ENCODE measurements at places on chromosomes 7 and 10. TPM values are rescaled to one million over a fixed set of nuclear protein-coding genes. Genes with fewer than 3 reads are reported as not detected.

DNA sequence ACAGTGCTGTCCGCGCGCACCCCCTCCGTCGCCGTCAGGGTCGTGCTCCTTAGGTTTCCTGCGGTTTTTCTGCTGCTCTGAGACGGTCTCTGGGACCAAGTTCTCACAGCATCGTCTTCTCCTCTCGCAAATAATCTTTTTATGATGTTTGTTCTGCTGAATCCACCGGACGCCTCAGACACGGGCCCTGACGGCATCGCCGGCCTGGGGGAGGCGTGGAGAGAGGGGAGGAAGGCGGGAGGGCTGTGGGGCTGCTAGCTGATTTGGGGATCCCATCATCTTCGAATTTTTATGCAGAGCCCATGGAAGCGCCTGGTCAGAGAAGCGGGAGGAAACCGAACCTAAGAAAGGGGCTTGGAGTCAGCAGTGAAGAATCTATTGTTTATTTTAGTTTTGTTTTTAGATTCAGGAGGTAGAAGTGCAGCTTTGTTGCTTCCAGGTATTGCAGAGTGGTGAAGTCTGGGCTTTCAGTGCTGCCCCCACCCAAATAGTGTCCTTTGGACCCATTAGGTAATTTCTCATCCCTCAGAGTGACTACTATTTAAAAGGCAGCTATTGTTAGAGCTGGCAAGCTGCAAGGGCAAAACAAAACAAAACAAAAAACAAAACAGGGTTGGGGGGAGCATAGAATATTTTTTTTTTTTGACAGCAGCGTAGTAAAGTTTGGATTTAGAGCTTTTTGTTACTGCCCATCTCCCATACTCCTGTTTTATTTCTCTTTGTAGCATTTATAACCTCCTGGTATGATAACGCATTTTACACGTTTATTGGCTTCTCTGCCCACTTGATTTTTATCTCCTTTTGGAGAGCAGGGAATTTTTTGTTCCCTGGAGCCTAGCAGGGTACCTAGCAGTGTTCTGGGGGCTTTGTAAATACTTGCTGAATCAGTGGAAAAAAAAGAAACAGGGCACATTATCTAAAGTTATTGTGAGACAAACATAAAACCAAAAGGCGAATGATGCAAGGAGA is 92.6 kb downstream of the SPAG6 start:
- no peak for DNase-seq

ADCY1 gene
- total RNA-seq: 1.8 TPM

DNA sequence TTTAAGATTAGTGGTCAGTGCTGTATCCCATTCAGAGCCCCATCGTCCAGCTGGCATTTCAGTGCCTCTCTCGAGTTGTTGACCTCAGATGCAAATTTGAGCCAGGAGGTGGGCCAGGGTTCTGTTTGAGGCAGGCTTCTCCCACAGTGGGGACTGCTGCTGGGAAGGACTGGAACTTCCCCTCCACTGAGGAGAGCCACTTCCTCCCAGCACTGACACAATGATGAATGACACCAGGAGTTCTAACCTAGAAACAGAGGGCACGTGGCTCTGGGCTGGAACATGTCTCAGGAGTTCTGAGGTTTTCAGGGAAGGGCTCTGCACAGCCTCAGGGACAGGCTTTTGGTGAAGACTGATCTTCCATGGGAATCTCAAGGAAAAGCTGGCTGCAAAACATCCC is 18.3 kb upstream of the BTBD16 start:
- no peak for DNase-seq

CPA2 gene
- not detected for total RNA-seq

GRCh38 chr10:44593952-44594351 is 209.1 kb upstream of the CXCL12 start:
- no peak for DNase-seq
